Breast epithelium (tissue), 4 donors: ENCODE measurements at places on chromosomes 4 and X. TPM values are rescaled to one million over a fixed set of nuclear protein-coding genes. Genes with fewer than 3 reads are reported as not detected.

Gene PAK3
- 7.5 TPM for total RNA-seq

Gene TMPRSS11A
- total RNA-seq, result not detected

Gene GAGE2A
- not detected for total RNA-seq

DNA sequence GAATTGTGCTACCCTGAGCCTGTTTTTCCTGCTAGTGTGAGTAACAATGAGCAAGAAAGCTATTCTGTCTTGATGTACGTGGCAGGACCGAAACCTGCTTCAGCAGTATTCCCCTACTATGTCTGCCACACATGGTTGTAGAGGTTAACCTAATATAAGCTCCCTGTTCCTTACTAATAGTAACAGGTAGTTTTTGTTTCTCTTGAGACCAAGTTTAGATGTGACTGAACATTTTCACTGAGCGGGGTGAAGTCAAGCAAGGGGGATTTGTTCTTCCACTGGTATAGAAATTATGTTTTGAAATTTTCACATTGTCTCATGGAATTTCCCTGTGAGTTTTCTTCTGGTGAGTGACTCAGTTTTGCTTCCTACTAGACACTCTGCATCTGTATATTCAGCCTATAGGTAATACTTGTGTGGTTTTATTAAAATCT is 37.3 kb downstream of the RRAGB start:
- no peak overlapping the region for H3K27ac ChIP-seq
- no peaks in the 10 kb centered on the region for H3K4me1 ChIP-seq
- no peaks in the 10 kb centered on the region for H3K27me3 ChIP-seq
- no peak overlapping the region for H3K4me3 ChIP-seq

- no peak for DNase-seq
- H3K36me3 ChIP-seq, result no peaks in the 10 kb centered on the region
- H3K27ac ChIP-seq, result no peak overlapping the region
- no peak overlapping the region for H3K4me3 ChIP-seq
These were observed 116.3 kb upstream of the NRK start for GRCh38 chrX:105706041-105706440.

DNA sequence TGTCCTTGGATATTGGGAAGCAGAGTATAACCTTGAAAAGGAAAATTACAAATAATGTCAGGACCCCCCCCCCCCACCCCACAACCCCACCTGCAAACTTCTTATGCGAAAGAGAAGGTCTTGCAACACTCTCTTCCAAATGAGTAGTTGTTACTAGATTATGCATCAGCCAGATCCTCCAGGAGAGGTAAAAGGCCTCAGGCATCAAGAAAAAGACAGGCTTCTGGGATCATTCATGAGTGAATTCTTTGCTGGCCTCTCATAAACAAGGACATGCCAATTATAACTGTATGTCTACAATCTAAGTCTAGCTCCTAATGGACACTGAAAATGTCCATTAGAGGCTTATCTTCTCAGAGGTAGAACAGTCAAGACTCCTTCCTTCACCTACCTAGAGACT is 1443.3 kb downstream of the RAPGEF2 start:
- H3K27me3 ChIP-seq, result no peaks in the 10 kb centered on the region
- no peak for DNase-seq
- H3K27ac ChIP-seq, result no peak overlapping the region
- H3K36me3 ChIP-seq, result no peaks in the 10 kb centered on the region
- H3K4me3 ChIP-seq, result no peak overlapping the region

DNA sequence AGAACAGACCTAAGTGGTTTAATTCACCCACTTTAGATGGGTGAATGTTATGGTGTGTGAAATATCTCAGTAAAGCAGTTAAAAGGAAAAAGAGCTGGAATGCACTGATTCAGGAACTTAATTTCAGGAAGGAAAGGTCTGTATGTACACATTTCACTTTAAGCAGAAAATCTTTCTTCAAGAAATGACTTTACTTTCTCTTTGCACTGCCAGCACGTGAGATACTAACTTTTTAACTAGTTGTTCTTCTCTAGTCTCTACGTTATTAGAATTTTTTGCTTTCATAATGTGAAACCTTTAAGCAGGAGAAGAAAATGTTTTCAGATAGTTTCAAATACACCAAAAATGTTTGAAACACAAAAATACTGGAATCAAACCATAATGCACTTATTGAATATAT is 18.8 kb downstream of the C4orf46 start:
- H3K27ac ChIP-seq, result no peak overlapping the region
- no peak overlapping the region for H3K4me3 ChIP-seq
- DNase-seq, result no peak
- no peaks in the 10 kb centered on the region for H3K36me3 ChIP-seq

DNA sequence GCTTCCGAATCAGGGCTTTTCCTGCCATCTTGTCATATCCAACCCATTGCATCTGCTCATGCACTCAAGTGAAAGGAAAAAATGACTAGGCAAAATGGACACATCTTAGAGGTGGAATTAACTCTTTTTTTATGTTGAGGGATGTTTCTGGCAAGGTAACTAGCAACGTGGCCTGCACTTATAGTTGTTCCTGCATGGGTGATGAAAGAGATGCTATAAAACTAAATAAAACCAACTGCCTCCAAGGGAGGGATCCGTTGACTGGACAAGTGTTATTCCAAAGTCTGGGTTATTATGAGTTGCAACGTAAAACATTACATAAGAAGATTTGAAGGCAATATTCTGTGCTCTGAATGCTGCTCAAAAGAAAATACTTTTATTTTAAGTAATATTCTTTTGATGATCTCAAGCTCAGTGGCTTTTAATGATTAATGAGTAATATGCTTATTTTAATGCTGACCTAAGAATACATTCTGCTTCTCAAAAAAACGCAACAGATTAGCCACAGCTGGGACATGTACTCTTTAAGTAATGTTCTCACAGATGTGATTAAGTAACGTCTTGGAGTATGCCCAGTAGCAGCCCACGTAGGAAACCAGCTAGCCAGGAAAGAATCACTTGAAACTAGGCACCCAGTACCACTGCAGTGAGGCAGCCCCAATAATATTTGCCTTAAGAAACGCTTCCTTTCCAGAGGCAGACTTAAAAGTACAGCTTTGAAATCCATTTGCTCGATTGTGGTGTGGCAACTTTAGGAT is 27.4 kb downstream of the KLF3 start:
- DNase-seq, result no peak
- H3K27ac ChIP-seq, result no peak overlapping the region
- H3K4me3 ChIP-seq, result no peak overlapping the region
- H3K27me3 ChIP-seq, result no peaks in the 10 kb centered on the region
- H3K36me3 ChIP-seq, result no peaks in the 10 kb centered on the region

DNA sequence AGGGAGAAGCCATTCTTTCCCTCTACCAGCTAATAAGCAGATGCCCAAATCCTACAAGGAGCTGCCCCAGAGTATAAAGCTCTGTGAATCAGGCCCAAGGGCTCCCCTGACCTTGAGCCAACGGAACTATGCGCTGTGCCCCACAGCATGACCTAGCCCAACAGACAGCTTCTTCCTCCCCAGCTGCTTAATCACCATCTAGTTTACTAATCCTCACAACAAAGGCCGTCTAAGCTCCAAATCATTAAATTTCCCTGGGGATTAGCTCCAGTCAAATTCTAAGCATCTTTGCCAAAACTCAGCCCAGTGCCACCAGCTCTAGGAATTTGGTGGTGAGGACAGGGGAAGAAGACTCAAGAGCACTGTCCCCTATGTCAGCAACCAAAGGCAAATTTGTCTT is 113.1 kb downstream of the SHROOM4 start:
- no peak overlapping the region for H3K27ac ChIP-seq
- no peak overlapping the region for H3K4me3 ChIP-seq
- no peak for DNase-seq
- peaks cover 72% of the 10 kb centered on the region for H3K27me3 ChIP-seq
- H3K4me1 ChIP-seq, result no peaks in the 10 kb centered on the region

GRCh38 chr4:68780232-68780631 is 35.6 kb upstream of the UGT2B10 start:
- H3K36me3 ChIP-seq, result no peaks in the 10 kb centered on the region
- no peaks in the 10 kb centered on the region for H3K27me3 ChIP-seq
- H3K4me1 ChIP-seq, result no peaks in the 10 kb centered on the region
- no peak for DNase-seq
- H3K27ac ChIP-seq, result no peak overlapping the region

GRCh38 chr4:116217781-116218180 is 867.6 kb downstream of the TRAM1L1 start:
- no peak for DNase-seq
- no peak overlapping the region for H3K4me3 ChIP-seq
- H3K27me3 ChIP-seq, result no peaks in the 10 kb centered on the region
- H3K27ac ChIP-seq, result no peak overlapping the region
- no peaks in the 10 kb centered on the region for H3K36me3 ChIP-seq

GRCh38 chrX:84907324-84907968 is 96.2 kb upstream of the APOOL start:
- no peak overlapping the region for H3K27ac ChIP-seq
- H3K27me3 ChIP-seq, result peaks cover 20% of the 10 kb centered on the region
- H3K36me3 ChIP-seq, result no peaks in the 10 kb centered on the region
- H3K4me1 ChIP-seq, result no peaks in the 10 kb centered on the region

GRCh38 chr4:121800638-121800960 is 524 bp upstream of the EXOSC9 start:
- no peak for DNase-seq
- H3K4me1 ChIP-seq, result no peaks in the 10 kb centered on the region
- no peaks in the 10 kb centered on the region for H3K27me3 ChIP-seq
- H3K4me3 ChIP-seq, result peak overlapping the region; percentile 95

- H3K36me3 ChIP-seq, result no peaks in the 10 kb centered on the region
- DNase-seq, result no peak
- no peaks in the 10 kb centered on the region for H3K4me1 ChIP-seq
- no peaks in the 10 kb centered on the region for H3K27me3 ChIP-seq
These were observed 352.7 kb downstream of the NKX6-1 start for GRCh38 chr4:84146300-84146959.

GRCh38 chr4:137471895-137472294 is 60.4 kb downstream of the PCDH18 start:
- H3K4me3 ChIP-seq, result no peak overlapping the region
- H3K27me3 ChIP-seq, result no peaks in the 10 kb centered on the region
- no peaks in the 10 kb centered on the region for H3K36me3 ChIP-seq
- DNase-seq, result no peak
- H3K4me1 ChIP-seq, result no peaks in the 10 kb centered on the region
